ENCODE measurements at places on chromosomes 4 and X. TPM values are rescaled to one million over a fixed set of nuclear protein-coding genes. Genes with fewer than 3 reads are reported as not detected.

EDA gene
- polyA plus RNA-seq, result not detected

DNA sequence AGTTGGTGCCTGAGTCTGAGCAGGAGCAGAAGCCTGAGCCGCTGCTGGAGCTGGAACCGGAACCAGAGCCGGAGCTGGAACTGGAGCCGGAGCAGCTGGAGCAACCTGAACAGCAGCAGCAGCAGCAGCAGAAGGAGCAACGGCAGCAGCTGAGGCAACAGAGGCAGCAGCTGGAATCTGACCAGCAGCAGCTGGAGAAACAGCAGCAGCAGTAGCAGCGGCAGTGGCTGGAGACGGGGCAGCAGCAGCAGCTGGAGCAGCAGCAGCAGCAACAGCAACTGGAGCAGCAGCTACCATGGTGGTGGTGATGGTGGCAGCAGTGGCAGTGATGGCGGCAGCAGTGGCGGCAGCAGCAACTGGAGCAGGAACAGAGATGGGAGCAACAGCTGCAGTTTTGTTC, 61.5 kb downstream of the AMOT start:
- DNase-seq, result no peak

- DNase-seq, result no peak
Measured at GRCh38 chr4:44720371-44720770, 6.0 kb downstream of the GNPDA2 start.

DNA sequence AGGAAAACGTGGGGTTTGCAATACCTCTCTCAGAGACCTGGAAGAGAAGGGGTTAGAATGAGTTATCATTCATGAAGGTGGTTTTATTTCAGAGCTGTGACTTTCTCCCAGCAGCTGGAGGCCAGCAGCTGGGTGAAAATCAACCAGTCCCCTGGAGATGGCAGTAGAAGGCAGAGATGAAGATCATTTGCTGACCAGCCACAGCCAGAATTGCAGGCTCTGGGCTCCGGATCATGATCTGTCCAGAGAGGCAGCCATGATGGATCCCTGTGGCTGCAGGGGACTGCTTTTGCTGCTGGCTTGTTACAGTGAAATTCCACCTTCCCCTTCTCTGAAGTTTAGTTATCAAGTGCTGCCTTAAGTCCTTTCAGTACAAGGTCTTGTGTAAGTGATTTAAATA, 46.9 kb upstream of the TAB3 start:
- DNase-seq, result peak; percentile 3

GRCh38 chr4:140609548-140610425, 41.0 kb upstream of the UCP1 start:
- DNase-seq, result peak; percentile 55

- no peak for DNase-seq
Measured at GRCh38 chr4:149409555-149409962, 406.1 kb downstream of the IQCM start.

All from IMR-90 (cell line).